ENCODE measurements at places on chromosomes 1 and 21.

- DNase-seq = no peak
Observed at GRCh38 chr1:11071463-11072215, 11.8 kb upstream of the SRM start.

DNA sequence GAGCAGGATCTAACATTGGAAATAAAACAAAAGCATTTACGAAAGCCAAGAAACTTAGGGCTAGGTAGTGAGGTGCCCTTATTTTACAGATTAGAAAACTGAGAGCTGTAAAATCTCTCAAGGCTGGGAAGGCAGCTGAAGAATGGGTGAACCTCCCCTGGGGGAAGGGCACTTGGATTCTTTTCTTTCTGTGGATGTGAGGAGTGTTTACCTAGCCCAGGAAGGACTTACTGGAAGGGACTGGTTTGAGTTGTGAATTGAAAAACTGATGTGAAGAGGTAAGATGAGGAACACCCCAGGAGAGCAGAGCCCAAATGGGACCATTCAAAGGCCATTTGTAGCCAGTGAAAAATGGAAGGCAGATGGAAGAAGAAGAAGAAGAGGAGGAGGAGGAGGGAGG, 74.7 kb upstream of the NGF start:
- no peak for DNase-seq

DNA sequence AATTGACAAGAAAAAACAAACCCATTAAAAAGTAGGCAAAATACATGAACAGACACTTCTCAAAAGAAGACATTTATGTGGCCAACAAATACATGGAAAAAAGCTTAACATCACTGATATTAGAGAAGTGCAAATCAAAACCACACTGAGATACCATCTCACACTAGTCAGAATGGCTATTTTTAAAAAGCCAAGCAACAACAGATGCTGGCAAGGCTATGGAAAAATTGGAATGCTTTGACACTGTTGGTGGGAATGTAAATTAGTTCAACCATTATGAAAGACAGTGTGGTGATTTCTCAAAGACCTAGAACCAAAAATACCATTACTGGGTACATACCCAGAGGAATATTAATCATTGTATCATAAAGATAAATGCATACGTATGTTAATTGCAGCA, 641.1 kb upstream of the B3GALT2 start:
- no peak for DNase-seq

- DNase-seq = no peak
Observed at GRCh38 chr1:20180129-20180843, 5.6 kb upstream of the UBXN10 start.

All from BJ (cell line).